Activated T-cell treated with anti-CD3 and anti-CD28 coated beads, Interleukin-2, amount 50 U/mL, for 48 hours (primary cell): ENCODE measurements at places on chromosomes 2 and 18.
A peak's percentile ranks its signal among the peaks of the same experiment; 100 is the strongest.

- DNase-seq, result no peak
Observed at GRCh38 chr2:239603411-239604356, 202.9 kb upstream of the HDAC4 start.

- DNase-seq, result no peak
Observed at GRCh38 chr2:143140864-143141661, 11.8 kb downstream of the ARHGAP15 start.

DNA sequence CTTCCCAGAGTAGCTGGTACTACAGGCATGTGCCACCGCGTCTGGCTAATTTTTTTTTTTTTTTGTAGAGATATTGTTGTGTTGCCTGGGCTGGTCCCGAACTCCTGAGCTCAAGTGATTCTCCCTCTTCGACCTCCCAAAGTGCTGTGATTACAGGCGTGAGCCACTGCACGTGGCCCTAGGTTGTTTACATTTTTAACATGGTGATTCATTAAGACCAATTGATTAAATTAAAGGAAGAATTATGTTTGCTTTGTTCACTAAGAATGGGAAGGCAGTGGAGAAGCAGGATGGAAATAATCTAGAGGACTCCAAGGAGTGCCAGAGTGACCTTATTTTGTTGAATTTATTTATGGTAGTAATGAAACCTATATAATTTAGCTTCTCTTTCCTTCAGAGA, 7.5 kb downstream of the LCLAT1 start:
- no peak for DNase-seq

DNA sequence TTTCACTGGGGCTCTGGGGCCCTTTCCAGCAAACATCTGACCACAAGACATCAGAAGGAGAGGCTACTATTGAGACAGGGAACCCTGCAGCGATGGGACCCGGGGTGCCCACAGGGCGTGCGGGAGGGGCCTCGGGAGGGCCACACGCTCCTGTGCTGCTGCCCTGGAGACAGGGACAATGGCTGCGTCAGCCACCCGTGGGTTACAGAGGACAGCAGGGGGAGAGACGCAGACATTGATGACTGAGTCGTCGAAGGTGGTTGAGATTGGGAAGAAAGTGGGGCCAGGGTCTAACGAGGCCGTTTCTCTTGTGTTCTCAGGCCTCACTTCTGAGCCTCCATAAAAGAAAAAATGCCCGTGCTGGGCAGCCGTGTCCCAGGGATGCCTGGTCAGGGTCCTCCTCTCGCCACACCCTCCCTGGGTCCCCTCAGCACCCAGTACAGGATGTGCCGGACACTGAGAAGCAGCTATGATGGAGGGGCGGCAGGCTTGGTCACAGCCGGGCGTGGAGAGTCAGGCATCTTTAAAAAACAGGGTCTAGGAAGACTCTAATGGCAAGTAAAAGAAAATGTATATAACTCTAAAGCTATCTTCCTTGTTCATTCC, 73.9 kb downstream of the NDUFA10 start:
- no peak for DNase-seq

GRCh38 chr18:23424616-23425015, 28.5 kb upstream of the RIOK3 start:
- DNase-seq, result no peak

- DNase-seq, result no peak
Observed at GRCh38 chr2:5849562-5849961, 157.4 kb downstream of the SOX11 start.

DNA sequence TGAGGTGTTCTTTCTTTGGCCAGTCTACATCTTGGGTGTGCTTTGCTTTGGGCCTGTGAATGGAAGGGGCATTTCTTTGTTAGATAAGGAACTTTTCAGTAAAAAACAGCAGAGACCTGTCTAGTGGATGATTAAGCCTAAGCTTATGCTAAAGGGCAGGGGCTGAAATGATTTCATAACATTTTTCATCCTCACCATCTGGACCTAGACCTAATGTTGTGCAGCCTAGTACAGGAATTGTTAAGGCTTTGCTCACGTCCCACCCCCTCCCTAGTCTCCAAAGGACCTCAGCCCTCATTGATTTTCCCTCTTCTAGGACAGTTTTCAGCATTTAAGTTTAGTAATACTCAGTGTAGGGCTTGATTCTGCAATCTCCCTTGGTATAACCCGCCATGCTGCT, 111.8 kb downstream of the PRKCE start:
- no peak for DNase-seq

DNA sequence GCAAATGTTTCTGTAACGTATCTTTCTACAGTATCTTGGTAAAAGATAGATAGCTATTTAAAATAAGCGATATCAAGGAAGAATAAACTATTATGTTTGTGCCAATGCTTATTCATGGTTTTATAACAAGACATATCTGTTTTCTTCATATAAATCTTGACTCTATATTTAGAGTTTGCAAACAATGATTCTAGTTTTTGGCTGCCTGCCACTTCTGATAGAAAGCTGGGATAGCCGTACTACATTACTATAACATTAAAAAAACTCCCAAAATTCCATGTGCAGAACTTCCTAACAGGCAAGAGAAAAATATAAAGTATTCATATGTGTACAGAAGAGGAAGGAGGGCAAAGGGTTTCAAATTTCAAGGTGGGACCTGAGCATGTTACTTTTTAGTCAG, 985.0 kb downstream of the BCL11A start:
- no peak for DNase-seq

DNA sequence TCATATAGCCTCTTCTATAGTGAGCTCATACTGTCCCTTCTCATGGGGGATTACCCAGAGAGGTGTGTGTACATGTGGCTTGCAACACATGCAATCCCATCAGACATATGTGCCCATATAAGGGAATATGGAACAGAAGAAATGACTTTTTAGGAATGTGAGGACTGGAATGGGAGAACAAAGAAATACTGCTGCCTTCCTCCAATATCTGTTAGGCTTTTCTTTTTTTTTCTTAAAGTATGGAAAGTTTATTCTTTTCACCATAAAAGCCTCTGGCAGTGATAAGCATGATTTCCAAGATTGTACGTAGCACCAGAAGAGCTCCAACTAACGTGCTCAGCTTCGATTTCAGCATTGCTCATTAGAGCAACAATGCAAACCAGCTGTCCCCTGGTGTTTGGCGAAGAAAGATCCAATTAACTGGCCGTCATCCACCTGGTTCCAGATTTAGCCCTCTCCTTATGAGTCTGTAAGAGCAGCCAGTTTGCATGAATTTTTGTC, 113.6 kb downstream of the ADCYAP1 start:
- DNase-seq, result no peak

DNA sequence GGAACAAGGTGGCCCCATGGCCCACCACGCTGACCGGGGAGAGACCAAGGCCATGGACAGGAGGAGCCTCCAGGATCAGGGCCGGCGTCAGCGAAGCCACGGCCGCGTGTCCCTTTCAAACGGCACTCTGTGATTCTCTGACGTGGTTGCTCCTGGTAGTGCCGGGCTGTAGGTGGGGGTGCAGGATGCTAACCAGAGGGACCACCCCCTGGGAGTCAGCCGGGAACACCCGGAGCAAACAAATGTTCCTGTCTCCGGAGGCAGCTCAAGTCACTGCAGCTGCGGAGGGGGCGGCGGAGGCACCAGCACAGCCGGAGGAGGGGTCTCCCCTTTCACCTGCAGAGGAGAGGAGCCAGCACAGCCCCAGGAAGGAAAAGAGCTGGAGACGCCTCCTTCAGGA, 750.6 kb upstream of the SALL3 start:
- DNase-seq, result no peak

DNA sequence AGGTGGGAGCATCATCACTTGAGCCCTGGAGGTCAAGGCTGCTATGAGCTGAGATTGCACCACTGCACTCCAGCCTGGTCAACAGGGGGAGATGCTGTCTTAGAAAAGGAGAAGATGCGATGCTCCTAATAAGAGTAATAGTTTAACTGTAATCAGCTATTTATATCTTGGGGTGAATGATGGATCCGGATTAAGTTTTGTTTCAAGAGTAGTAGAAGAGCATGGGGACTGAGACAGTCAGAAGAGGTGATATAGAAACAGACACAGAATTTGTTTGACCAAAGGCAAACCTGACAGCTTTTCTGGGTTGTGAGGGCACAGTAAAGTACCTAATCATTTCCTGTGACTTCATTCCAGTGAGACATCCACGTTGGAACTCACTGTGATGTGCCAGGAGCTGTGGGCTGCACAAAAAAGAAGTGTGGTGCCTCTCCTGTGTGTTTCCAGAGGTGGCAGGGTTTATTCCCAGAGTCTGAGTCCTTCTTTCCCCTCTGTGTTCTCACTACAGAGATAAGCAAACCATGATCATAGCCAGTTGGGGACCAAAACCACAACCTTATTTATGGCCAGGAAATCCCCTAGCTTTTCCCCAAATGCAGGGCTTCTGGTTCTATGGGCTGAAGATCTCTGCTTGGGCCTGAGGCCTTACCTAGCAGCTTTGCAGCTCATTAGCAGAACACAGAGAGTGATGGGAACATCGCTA, 113.7 kb downstream of the XRCC5 start:
- DNase-seq, result no peak

DNA sequence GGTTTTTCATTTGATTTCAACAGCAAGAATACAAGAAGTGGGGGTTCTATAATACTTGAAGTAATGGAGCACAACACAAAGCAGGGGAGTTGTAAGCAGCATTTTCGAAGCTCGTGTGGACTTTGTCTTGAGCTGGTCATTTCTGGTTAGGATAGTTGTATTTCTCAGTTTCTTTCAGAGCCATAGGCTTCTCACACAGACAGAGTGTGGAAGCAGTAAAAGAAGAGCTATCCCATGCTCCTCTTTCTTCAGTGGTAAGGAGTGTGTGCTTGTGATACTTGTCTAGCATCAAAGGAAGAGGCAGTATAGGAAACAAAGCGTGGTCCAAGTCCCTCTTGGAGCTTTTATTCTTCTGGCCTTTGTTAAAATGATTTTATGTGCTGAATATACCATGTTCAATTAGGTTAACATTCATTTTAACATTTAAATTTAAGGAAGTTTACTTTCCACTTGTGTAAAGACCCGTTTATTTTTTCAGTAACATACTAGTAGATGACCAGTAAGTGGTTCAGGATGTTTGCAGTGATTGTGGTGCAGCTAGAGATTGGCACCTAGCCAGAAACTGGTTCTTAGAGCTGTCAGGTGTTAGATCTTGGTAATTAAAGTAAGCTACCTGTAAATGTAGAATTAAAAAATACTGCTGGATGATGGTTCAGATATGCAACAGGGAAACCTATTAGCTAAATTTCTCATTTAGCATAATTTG, 14.6 kb downstream of the CCNYL1 start:
- no peak for DNase-seq

- no peak for DNase-seq
Observed at GRCh38 chr2:161825429-161825828, 201.2 kb downstream of the SLC4A10 start.

DNA sequence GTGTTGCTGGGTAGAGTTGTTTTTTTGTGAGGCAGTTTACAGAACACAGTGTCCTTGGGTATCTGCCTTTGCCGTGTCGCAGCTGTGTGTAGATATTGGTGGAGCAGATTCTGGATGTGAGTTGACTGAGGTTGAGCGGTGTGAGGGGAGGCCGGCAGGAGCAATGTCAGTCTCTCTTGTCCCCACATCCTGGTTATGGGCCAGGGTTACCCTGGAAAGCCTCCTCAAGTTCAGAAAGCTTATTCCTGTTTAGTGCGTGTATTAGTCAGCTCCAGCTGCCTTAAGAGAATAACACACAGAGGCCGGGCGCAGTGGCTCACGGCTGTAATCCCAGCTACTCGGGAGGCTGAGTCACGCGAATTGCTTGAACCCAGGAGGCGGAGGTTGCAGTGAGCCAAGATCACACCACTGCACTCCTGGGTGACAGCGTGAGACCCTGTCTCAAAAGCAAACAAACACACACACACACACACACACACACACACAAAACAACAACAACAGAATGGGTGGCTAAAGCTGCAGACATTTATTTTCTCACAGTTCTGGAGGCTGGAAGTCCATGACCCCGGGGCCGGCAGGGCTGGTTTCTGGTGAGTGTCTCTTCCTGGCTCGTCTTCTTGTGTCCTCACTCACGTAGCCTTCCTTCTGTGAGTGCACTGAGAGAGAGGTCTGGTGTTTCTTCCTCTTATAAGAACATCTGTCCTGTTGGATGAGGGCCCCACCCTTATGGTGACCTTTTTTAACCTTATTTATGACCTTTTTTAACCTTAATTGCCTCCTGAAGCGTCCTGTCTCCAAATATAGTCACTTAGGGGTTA, 5.1 kb downstream of the NCK2 start:
- peak; percentile 75 for DNase-seq

DNA sequence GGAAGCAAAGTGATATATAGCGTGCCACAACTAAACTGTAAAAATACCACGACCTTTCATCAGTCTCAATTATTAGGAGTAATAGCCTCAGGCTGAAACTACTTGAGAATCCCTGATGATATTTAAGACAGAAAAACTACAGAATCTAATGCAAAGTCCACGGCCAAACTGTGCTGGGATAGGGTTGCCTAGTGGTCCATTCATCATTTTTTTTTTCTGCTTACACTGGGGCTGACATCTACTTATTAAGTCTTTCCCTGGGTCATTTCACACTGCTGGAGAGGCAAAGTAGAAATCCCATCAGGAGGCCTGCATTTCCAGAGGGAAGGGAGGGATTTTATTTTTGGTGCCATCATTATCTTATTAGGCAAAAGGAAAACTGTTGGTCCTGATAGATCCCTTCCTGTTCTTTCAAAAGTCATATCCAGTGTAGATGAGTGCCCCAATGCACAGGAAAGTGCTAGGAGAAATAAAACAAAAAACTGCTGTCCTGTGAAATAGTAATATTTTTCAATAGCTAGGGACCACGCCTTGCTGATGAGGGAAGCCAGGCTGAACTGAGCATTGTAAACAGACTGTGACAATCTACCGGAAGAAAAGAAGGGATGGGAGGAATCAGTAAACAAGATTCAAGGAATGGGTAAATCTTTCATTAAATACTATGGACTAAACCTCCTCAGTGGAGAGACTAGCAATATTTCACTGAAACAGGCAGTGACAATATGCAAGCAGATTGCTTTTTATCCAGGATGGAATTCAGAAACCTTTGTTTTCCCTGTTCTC, 644.3 kb downstream of the IRS1 start:
- DNase-seq, result no peak

DNA sequence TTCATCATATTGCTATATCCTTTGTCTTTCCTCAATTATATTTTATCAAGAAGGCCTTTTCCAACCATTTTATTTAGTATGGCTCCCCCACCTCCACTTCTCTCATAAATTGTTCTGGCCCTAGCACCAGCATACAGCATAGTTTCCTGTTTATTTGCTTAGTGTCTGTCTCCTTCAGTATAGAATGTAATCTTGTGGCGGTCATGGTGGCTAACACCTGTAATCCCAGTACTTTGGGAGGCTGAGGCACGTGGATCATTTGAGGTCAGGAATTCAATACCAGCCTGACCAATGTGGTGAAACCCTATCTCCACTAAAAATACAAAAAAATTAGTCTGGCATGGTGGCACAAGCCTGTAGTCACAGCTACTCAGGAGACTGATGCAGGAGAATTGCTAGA, 39.6 kb upstream of the CLASP1 start:
- DNase-seq, result no peak

DNA sequence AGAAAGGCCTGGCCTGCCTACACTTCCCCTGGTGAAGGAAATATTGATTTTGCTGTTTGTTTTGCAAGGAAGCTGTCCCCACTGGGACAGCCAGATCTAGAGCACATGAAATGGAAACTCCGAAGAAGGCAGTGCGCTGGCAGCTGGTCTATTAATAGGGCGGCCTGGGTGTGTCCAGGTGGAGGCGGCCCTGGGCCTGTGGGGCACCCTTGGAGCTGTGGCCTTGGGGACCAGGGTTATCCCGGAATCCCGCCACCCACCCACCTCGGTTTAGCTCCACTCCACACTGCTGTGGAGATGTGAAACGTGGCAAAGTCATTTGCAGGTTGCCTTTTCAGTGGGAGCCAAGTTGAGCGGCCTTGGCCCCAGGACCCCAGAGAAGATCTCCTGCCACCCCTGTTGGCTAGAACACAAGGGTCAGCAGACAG, 204.3 kb downstream of the KLHL29 start:
- DNase-seq, result no peak

- peak; percentile 45 for DNase-seq
Observed at GRCh38 chr2:58448065-58448507, 207.0 kb upstream of the FANCL start.
